ENCODE measurements at places on chromosomes 16 and 17.
A peak's percentile ranks its signal among the peaks of the same experiment; 100 is the strongest.

- no peak for DNase-seq
Measured at GRCh38 chr17:77729587-77729986, 228.9 kb upstream of the TNRC6C start.

GRCh38 chr16:10566613-10567012, 13.8 kb downstream of the EMP2 start:
- no peak for DNase-seq

GRCh38 chr17:48544349-48545021, 424 bp downstream of the HOXB2 start:
- DNase-seq, result peak; percentile 79

DNA sequence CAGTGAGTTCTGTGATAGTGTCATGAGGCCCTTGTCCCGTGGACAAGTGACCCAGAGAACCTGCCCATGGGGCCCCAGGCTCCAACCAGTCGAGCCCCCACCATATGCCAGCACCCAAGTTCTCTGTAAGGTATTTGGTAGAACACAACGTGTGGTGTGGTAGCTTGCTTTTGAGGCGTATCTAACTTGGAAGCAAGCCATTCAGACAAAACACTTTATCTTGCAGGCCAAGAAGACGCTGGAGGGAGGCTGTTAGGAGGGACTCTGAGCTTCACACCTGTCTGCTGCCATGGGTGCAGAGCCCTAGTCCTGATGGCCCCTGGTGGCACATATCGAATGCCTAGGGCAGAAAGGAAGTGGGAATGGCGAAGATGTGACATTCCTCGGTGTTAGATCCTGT, 1.6 kb downstream of the NDUFAF8 start:
- no peak for DNase-seq

GRCh38 chr17:57288040-57288772, 31.9 kb downstream of the MSI2 start:
- no peak for DNase-seq

DNA sequence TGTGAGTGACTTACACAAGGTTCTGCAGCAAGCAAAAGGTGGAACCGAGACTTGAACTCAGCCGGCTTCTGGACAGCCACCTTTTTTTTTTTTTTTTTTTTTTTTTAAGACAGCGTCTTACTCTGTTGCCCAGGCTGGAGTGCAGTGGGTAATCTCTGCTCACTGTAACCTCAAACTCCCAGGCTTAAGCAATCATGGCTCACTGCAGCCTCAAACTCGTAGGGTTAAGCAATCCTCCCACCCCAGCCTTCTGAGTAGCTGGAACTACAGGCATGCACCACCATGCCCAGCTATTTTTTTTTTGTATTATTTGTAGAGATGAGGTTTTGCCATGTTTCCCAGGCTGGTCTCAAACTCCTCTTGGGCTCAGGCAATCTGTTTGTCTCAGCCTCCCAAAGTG, 55.2 kb upstream of the GOT2 start:
- DNase-seq, result no peak

- no peak for DNase-seq
Measured at GRCh38 chr17:10621397-10621796, 35.7 kb downstream of the MYH3 start.

Data from SJSA1 (cell line).